ENCODE measurements at places on chromosomes 12 and 14. TPM values are rescaled to one million over a fixed set of nuclear protein-coding genes. Genes with fewer than 3 reads are reported as not detected.
A peak's percentile ranks its signal among the peaks of the same experiment; 100 is the strongest.

DNA sequence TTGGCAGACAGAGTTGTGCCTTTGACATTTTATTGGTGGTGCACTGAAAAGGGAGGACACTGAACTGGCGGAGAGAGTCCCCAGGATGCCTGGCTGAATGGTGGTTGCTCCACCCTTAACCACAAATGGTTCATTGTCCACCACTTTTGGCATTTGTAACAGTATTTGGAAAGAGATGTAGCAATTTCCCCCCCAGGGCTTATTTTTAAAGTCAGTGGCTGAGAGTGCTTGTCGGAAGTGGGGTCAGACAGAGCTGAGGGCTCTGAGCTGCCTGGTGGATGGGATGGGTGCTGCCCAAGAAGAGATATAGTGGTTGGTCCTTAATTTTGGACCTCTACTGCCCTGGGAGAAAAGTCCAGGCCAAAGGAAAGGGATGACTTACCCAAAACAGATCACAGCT lies 31.5 kb upstream of the FGF6 start:
- no peak overlapping the region for H3K4me3 ChIP-seq
- H3K27ac ChIP-seq: no peak overlapping the region
- peaks cover 11% of the 10 kb centered on the region for H3K36me3 ChIP-seq
- no peak for DNase-seq
- H3K4me1 ChIP-seq: no peaks in the 10 kb centered on the region

Gene PTCSC3
- not detected for total RNA-seq

Gene ANP32D
- total RNA-seq: not detected

Gene CFAP54
- total RNA-seq: 3.1 TPM

Gene LRCOL1
- total RNA-seq: 0.93 TPM

Gene ADAMTS20
- 2.0 TPM for total RNA-seq

Gene LGR5
- 10.3 TPM for total RNA-seq

DNA sequence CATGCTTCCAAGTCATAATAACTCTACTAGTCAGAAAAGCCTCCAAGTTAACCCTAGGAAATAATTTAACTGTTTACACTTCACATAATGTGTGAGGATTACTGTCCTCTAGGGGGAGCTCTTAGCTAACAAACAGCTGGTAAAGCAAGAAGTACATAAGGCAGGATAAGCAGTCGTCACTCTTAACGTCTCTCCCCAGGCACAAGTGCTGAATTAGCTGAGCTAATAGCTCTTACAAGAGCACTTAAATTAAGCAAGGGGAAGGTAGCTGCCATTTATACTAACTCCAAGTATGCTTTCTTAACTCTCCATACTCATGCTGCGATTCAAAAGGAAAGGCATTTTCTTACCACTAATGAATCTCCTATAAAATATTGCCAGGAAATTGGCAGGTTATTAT lies 79.3 kb upstream of the TSPAN11 start:
- H3K36me3 ChIP-seq: no peaks in the 10 kb centered on the region
- no peak overlapping the region for H3K4me3 ChIP-seq
- H3K27ac ChIP-seq: no peak overlapping the region
- peaks cover 10% of the 10 kb centered on the region for H3K4me1 ChIP-seq

Gene INHBE
- 0.36 TPM for total RNA-seq

GRCh38 chr12:10067942-10068341 lies 30.8 kb downstream of the CLEC1A start:
- H3K36me3 ChIP-seq: no peaks in the 10 kb centered on the region
- H3K4me3 ChIP-seq: peak overlapping the region; percentile 16
- no peaks in the 10 kb centered on the region for H3K27me3 ChIP-seq
- peaks cover 42% of the 10 kb centered on the region for H3K4me1 ChIP-seq
- DNase-seq: no peak

DNA sequence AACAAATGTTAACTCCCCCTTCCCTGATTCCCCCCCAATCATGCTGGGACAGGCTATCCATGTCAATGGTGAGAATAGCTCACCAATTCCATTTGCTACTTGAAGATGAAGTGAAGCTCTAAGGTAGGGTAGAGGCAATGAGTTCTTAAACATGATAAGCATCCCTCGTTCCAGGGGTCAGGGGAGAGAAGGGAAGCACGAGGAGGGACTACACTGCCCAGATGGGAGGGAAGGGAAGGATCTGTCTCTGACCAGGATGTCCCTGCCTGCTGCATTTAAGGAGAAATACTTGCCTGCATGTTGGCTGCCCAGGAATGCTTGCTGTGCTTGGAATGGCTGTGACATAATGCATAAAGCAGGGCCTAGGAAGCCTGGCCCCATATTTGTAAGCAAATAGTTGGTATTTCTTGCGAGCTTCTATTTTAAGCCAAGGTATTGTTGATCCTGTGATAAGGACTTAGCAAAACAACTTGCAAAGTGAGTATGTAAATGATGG lies 155.1 kb downstream of the CEP83 start:
- peaks cover 29% of the 10 kb centered on the region for H3K36me3 ChIP-seq
- no peak for DNase-seq
- H3K27me3 ChIP-seq: no peaks in the 10 kb centered on the region
- H3K4me1 ChIP-seq: no peaks in the 10 kb centered on the region
- H3K4me3 ChIP-seq: no peak overlapping the region

GRCh38 chr12:130456375-130457199 lies 118.9 kb downstream of the PIWIL1 start:
- no peaks in the 10 kb centered on the region for H3K36me3 ChIP-seq
- no peaks in the 10 kb centered on the region for H3K27me3 ChIP-seq
- no peak overlapping the region for H3K27ac ChIP-seq
- no peak for DNase-seq
- H3K4me3 ChIP-seq: no peak overlapping the region

DNA sequence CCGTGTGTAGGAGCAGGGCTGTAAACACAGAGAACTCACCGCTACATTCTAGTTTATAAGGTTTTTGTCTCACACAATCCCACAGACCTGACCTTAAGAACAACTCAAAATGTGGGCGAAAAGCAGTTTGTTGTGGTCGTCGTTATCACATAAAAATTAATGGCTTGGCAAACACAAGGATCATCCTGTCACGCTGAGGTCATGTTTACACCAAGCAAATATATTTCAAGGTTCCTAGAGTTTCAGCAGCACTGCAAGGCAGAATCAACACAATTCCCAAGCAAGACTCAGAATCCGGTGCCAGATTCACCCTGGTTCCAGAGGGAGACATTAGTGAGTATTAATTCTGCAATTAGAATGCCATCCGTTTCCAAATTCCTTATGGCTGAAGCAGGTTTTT lies 30.1 kb upstream of the MAP1LC3B2 start:
- no peak for DNase-seq
- no peak overlapping the region for H3K4me3 ChIP-seq
- H3K4me1 ChIP-seq: peaks cover 35% of the 10 kb centered on the region
- peaks cover 22% of the 10 kb centered on the region for H3K27me3 ChIP-seq
- H3K36me3 ChIP-seq: no peaks in the 10 kb centered on the region

DNA sequence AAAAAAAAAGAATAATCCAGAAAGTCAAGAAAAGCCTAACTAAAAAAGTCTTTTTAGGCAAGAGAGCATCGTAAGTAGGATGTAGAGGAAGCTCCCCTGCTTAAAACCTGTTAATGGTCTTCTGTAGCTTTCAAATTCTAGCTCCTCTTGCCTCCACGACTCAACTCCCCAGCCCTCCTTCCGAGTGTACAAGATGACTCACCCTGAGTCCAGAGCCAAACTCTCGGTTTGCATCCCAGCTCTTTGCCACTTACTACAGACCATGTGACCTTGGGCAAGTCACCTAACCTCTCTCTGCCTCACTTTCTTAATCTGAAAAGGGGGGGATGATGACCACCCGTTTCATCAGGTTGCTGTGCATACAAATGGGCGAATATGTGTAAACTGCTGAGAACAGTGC lies 460.4 kb downstream of the DPF3 start:
- peaks cover 5% of the 10 kb centered on the region for H3K4me1 ChIP-seq
- no peaks in the 10 kb centered on the region for H3K27me3 ChIP-seq
- DNase-seq: no peak
- no peak overlapping the region for H3K27ac ChIP-seq

DNA sequence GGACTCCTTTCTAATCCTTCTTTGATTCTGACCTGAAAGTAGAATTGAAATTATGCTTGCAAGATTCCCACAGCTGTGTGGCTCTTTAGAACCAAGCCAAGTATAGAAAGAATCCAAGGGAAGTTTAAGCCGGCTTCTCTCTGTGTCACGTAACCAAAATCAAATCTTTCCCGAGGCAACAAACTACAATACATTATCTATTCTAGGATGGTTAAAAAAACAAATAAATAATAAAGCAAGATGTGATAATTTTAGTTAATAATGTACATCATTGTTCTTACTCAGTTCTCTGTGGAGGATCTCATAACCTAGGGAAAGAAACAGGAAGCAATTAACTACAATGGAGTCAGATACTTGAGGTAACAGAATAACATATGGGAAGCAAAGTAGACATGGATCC lies 78.1 kb upstream of the ST8SIA1 start:
- no peaks in the 10 kb centered on the region for H3K4me1 ChIP-seq
- no peak overlapping the region for H3K4me3 ChIP-seq
- no peaks in the 10 kb centered on the region for H3K36me3 ChIP-seq

DNA sequence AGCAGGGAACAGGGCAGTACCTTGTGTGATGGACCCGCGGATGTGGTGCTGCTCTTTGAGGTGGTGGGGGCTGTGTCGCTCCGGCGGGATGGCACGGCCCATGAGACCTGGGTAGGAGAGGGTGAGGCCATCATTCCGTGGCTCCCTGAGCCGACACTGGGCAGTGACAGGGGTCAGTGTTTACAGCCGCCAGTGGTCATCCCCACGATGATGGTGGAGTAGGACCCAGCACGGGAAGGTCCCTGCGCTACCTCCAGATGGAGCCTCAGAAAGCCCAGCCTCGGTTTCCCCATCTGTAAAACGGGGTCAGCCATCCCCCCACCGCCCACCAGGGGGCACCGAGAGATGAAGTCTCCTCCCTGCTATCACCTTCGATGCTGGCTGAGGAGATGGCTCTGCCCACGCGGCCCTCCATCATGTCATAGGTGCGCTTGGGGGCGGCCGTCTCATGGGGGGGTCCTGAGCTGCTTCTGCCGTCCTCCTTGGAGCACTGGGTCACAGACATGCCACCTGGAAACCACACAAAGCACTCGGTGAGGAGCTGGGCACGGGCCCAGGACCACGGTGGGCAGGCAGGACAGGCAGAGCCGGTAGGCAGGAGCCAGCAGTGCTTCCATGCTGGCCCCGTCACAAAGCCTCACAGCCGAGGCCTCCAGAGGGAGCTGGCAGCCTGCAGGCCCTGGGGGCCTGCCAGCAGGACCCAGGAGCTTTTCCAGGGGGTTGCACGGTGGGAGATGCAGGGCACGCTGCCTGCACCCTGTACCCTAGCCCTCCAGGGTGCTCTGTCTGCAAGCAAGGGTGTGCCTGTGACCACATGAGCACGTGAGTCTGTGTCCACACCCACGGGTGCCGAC lies 53.1 kb downstream of the RFLNA start:
- peaks cover 7% of the 10 kb centered on the region for H3K4me1 ChIP-seq
- no peak overlapping the region for H3K4me3 ChIP-seq
- peaks cover 3% of the 10 kb centered on the region for H3K36me3 ChIP-seq
- no peak overlapping the region for H3K27ac ChIP-seq
- H3K27me3 ChIP-seq: no peaks in the 10 kb centered on the region
- peak; percentile 19 for DNase-seq

Gene UBE2N
- 185 TPM for total RNA-seq

Gene PROX2
- not detected for total RNA-seq

GRCh38 chr14:35287431-35288013 lies 4.7 kb upstream of the PSMA6 start:
- DNase-seq: no peak
- no peak overlapping the region for H3K27ac ChIP-seq
- H3K27me3 ChIP-seq: no peaks in the 10 kb centered on the region
- no peaks in the 10 kb centered on the region for H3K36me3 ChIP-seq

Gene KRT85
- not detected for total RNA-seq

GRCh38 chr12:124771462-124772288 lies 92.0 kb downstream of the SCARB1 start:
- H3K36me3 ChIP-seq: no peaks in the 10 kb centered on the region
- peak overlapping the region; percentile 12 for H3K27ac ChIP-seq

DNA sequence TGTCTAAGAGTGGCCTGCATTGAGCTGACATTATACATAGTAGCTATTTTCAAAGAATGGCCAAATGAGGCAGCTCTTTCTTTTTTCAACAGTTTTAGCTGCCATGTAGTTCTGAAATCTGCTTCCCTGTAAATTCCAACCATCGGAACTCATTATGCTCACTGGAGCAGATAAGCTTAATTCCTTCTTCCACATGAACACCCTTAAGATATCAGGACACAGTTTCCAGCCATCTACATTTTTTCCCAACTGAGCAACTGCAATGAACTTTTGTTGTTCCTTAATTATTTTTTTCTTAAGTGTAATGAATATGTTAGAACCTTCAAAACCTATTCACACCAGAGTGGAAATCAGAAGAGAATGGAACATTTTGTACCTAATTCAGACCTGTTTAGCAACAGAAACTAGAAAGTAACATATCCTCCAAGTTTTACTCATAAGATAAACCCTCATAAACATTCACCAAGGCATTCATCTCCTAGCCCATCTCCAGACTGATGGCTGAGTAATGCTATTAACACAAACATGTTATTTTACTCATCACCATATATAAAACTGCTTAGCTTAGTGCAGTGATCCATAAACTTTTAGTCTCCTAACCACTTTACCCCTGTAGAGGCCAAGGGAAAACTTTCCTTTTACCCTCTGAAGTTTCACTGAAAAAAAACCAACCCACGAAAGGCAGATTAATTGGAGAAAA lies 296.1 kb upstream of the SYT1 start:
- no peak overlapping the region for H3K4me3 ChIP-seq
- no peaks in the 10 kb centered on the region for H3K36me3 ChIP-seq
- no peak for DNase-seq
- no peaks in the 10 kb centered on the region for H3K27me3 ChIP-seq
- H3K4me1 ChIP-seq: no peaks in the 10 kb centered on the region

DNA sequence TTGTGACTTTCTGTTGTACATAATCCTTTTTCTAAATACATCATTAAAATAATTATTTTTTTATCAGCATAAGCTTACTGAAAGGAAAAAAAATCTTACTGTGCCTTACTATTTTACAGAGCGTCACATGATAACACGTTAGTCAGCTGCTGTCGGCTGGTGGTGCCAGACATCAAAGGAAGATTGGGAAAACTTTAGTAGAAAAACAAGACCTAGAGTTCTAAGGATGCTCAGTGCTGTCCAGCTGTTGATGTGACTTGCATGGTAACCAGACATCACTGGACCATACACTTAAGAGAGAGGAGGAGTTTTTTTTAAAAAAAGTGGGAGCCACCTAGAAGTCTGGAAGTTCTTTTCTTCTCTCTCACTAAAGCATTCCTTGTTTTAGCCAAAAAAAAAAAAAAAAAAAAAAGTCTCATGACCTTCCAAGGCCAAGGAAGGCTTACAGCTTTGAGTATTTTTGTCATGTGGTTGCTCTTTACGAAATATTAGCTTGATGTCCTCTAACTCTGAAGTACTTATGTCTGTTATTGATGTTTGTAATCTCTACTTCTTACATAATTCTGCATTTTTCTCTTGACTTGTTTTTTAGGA lies 4.5 kb downstream of the RASSF8 start:
- DNase-seq: no peak
- peak overlapping the region; percentile 33 for H3K4me3 ChIP-seq
- H3K36me3 ChIP-seq: peaks cover 4% of the 10 kb centered on the region
- no peaks in the 10 kb centered on the region for H3K27me3 ChIP-seq
- peaks cover 60% of the 10 kb centered on the region for H3K4me1 ChIP-seq

GRCh38 chr14:77284066-77284465 lies 13.1 kb upstream of the NGB start:
- no peaks in the 10 kb centered on the region for H3K27me3 ChIP-seq
- no peak for DNase-seq
- no peak overlapping the region for H3K27ac ChIP-seq
- peaks cover 30% of the 10 kb centered on the region for H3K36me3 ChIP-seq
- peaks cover 23% of the 10 kb centered on the region for H3K4me1 ChIP-seq

GRCh38 chr12:90301561-90302133 lies 593.0 kb upstream of the ATP2B1 start:
- no peak overlapping the region for H3K27ac ChIP-seq
- no peak for DNase-seq
- H3K4me1 ChIP-seq: no peaks in the 10 kb centered on the region
- no peaks in the 10 kb centered on the region for H3K27me3 ChIP-seq
- H3K4me3 ChIP-seq: no peak overlapping the region
